CD4-positive, CD25-positive, alpha-beta regulatory T cell (primary cell): ENCODE measurements at places on chromosomes 4 and X.
A peak's percentile ranks its signal among the peaks of the same experiment; 100 is the strongest.

- DNase-seq = peak; percentile 22
These were observed 63.8 kb upstream of the HPRT1 start for GRCh38 chrX:134396174-134396573.

GRCh38 chrX:97527725-97528124 lies 644.0 kb downstream of the RPA4 start:
- no peak for DNase-seq

GRCh38 chr4:56655627-56656345 lies 25.3 kb downstream of the HOPX start:
- no peak for DNase-seq

DNA sequence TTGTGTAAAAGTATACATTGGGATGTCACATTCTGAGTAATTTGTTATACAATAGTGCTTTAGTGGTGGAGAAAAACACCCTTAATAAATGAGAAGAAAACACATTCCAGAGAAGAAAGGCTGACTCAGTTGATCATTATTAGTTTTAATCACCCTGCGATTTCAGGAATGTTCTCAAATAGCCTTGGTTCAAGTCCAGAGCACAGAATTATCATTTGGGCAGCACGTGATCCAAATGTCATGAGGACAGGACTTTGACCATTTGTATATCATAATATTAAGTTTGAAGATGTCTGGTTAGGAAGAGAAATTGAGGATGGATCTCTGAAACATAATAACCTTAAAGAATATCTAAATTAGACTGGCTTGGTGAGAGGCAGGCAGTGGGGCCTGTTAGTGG lies 1434.3 kb upstream of the TENM3 start:
- no peak for DNase-seq

- DNase-seq = no peak
These were observed 34.1 kb downstream of the GPAT3 start for GRCh38 chr4:83569987-83570386.

DNA sequence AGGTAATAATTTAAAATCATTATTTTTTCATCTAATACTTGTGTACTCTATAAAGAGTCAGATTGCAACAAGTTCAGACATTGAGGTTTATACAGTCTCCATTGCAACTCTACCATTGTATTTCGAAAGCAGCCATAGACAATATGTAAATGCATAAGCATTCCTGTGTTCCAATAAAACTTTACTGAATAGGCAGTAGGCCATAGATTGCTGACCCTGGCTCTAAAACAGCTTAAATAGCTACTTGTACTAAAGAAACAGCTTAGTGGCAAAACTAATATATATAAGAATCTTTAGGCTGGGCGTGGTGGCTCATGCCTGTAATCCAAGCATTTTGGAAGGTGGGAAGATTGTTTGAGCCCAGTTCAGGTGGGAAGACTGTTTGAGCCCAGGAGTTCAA lies 115.3 kb downstream of the PRSS12 start:
- DNase-seq = no peak

DNA sequence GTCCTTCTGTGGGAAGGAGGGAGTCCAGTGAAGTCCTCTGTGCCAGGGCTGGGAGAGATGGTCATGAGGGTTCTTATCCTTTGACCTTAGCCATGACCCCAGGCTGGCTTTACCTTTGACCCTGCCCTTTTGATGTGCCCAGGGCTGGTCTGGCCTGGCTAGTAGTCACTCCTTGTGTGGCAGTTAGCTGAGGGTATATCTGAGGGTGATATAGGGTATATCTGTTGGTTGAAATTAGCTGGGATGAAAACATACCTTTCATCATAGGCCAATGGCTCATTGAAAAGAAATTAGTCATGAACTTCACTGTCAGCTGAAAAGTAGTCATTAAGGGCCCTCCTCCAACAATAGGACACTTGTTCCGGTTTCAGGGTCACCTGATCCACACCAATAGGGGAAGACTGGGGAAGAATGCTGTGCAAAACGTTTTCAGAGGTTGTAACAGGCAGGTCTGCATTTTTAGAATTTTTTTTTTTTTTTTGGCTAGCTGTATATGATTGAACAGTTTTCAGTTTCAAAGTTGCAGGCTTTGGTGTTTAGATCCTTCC lies 74.6 kb upstream of the STOX2 start:
- no peak for DNase-seq

- DNase-seq = no peak
These were observed 10.0 kb upstream of the AP1S2 start for GRCh38 chrX:15864629-15865028.

- no peak for DNase-seq
These were observed 58.0 kb downstream of the FUNDC1 start for GRCh38 chrX:44484607-44485146.

DNA sequence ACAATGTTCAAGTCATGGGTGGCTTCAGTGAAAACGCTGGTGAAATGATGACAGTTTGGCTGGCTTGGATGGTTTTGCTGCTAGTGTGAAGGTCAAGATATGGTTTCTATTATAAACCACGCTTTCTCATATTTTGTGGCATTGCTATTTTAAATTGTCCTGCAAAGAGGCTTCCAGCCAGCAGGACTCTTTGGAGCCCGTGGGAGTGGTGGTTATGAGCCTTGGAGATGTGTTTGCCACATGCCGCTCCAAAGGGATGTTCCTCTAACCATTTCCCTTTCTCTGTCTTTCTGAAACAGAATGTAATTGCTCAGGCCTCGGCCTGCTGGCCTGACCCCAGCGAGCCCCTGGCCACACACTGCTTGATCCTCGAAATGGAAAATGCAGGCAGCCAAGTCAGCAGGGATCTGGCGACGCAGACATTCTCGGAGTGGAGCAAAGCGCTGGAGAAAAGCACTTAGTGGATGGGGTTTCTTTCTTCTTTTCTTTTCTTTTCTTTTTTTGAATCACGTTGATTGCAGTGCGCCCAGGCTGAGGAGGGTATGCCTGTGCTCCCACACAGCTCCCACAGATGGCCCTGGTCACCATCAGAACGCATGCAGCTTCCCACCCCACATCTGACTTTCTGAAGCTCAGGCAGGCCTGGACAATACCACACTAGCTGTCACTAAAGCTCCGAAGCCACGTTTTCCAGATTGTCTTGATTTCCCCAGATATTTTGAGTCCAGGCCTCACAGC lies 114.0 kb downstream of the ENPP6 start:
- DNase-seq = no peak

GRCh38 chr4:76568262-76568661 lies 133.2 kb downstream of the SHROOM3 start:
- DNase-seq = no peak

DNA sequence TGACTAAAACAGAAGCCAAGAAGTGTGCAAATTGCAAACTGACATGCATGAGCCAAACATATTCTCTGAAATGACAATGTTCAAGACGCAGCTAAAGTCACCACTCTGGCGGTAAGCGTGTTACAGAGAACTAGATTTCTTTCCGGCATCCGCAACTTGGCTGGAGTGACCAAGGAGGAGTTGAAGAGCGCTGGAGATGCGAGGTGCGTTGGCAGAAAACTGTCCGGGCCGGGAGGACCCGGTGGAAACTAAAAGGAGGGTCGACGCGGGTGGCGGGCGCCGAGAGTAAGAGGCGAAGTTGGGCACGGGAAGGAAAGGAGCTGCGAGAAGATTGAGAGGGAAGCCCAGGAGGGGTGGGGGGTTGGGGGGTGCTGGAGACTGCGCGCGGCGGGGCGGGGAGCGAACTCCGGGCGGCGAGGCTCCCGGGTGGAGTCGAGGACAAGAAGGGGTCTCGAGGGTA lies 807 bp downstream of the SEL1L3 start:
- DNase-seq = peak; percentile 6
